ENCODE measurements at places on chromosomes 6 and 20.

DNA sequence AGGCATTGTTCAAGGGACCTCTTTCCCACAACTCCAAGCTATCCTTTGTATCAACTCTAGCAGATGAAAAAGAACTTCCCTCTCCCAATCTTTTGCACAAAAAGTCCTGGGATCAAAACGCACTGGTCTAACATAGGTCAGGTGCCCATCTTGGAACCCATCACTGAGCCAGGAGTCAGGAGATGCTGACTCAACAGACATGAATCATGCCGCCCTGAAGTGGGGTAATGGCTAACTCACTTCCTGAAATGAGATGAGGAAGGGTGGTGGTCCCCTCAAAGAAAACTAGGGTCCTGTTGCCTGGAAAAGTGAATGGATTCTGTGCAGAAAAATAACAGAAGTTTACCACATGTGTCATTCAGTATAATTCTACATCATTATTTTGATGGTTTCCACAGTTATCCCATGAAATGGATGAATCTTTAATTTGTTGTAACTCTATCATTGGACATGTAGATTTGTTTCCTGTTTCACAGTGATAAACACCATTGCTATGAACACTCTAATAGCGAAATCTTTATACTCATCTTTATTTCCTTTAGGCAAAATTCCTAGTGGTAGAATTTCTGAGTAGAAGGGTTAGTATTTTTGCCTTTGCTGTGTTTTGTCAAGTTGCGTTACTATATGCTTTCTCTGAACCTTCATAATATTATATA, 151.3 kb downstream of the SLC16A10 start:
- no peak for DNase-seq

- DNase-seq = no peak
Observed at GRCh38 chr6:11785774-11786579, 7.4 kb upstream of the ADTRP start.

GRCh38 chr6:149855741-149856140, 8.4 kb downstream of the LRP11 start:
- DNase-seq = no peak

- no peak for DNase-seq
Observed at GRCh38 chr6:127811900-127812570, 88.8 kb downstream of the THEMIS start.

DNA sequence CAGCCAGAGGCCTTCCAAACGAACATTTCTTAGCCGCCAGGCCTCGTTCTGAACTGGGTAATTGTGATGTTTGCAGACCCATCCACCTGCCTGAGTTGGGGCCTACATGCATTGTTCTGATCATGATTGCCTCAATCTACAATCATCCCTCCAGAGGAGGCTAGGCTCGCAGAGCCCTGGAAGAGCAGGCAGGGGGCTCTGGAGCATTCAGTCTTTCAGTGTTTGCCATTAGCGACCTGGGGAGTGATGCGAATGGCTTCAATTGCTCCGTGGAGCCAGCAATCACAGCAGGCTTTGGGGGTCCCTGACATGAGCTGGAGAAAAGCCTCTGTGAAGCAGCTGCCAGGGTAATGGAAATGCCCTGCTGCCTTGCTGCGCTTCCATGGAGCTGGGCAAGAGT, 22.0 kb downstream of the SNAP25 start:
- DNase-seq = no peak

GRCh38 chr6:16286151-16286522, 47.8 kb downstream of the GMPR start:
- DNase-seq = no peak

DNA sequence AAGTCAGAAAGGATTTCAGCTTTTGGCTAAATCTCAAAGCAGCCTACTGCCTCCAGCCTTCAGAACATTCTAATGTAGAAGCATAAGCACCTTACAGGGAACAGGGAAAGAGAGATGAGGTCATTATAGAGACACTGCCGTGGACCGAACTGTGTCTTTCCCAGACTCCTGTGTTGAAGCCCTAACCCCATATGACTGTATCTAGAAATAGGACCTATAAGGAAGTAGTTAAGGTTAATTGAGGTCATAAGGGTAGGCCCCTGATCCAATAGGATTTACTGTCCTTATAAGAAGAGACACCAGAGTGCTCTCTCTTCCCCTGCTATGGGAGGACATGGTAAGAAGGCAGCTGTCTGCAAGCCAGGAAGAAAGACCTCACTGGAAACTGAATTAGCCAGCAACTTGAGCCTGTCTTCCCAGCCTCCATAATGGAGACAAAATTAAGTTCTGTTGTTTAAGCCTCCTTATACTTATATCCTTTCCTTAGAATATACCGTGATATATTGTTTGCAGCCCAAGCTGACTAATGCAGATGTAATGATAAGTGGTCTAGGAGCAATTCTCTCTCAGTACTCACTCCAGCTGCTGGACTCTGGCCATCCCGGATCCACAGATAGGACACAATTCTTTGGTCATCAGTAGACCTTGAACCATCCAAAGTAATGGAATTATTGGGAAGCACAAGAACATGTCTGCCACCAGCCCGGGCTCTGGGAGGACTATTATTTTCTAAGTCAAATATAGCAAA, 71.4 kb downstream of the ALDH5A1 start:
- DNase-seq = no peak

GRCh38 chr6:43386492-43386891, 17.0 kb upstream of the ZNF318 start:
- no peak for DNase-seq

GRCh38 chr6:19995575-19996257, 158.5 kb downstream of the ID4 start:
- no peak for DNase-seq

DNA sequence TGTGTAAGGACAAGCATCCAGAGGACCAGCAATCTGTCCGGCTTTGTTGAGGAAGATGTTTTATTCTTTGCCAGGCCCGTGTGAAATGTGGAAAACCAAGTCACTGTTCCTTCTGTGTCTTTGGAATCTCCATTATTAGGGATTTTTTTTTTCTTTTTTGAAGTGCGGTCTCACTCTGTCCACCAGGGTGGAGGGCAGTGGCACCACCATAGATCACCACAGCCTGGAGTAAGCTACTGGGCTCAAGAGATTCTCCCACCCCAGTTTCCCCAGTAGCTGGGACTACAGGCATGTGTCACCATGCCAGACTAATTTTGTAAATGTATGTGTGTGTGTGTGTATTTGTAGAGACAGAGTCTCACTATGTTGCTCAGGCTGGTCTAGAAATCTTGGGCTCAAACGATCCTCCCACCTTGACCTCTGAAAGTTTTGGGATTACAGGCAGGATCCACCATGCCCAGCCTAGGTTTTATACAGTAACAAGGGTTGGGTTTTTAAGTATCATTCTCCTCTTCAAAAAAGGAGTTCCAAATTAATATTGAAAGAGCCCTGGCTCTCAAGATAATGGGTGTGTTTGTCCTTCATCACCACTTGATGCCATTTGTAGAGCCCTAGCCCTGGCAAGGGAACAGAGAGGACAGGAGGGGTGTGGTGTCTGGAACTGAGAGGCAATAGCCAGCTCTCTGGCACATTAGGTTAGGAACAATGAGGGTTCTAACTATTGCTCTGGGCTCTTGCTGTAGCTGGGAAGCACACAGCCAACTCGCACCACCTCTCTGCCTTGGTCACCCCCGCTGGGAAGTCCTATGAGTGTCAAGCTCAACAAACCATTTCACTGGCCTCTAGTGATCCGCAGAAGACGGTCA, 3.1 kb downstream of the LAMP5 start:
- DNase-seq = no peak

DNA sequence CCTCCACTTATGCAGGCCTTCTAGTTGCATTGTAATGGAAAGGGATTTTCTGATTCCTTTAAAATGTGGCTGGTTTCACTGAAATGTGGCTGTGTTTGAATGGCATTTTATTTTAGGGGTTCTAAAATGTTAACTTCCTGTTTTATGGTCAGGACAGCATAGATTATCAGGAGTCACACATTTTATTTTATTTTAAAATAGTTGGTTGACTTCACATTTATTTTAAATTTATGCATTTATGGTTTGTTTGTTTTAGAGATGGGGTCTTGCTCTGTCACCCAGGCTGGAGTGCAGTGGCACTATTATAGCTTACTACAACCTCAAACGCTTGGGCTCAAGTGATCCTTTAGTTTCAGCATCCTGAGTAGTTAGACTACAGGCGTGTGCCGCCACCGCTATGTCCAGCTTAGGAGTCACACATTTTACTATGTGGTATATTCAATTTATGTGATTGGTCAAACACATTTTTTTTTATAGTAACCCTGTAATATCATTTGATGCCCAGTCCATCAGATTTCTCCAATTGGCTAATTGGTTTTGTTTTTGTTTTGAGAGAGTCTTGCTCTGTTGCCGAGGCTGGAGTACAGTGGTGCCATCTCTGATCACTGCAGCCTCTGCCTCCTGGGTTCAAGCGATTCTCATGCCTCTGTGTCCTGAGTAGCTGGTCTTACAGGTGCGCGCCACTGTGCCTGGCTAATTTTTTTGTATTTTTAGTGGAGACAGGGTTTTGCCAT, 2.3 kb downstream of the DTD1 start:
- DNase-seq = no peak

DNA sequence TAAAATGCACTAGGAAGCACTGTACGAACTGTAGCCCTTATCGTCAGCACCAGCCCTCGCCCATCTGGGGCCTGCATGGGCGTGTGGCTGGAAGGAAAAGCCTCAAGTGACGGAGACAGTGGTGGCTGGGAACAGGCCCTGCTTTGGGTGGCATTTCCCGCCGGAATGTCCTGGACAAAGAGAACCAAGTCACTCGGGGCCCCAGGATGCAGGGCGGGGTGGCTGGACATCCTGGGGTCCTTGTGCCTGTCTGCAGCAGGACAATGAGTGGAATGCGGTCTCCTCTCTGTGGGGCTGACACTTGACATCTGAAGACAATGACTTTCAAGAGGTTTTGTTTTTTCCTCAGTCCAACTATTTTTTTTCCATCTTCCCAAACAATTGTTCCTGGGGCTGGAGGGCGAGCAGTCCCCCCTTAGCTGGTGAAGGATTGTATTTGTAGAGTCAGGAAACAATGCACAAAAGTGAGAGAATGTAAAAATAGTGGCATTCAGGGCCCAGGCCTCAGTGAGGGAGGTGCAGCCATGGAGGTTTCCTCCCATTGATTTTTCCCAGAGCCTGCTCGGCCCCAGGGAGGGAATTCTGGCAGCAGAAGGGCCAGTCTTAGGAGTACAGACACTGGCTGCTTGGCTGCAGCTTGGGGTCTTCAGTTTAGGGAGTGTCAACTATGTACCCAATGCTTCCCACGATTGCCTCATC, 64.4 kb downstream of the PREX1 start:
- DNase-seq = no peak

- DNase-seq = no peak
Observed at GRCh38 chr6:105991561-105992314, 94.4 kb upstream of the PRDM1 start.

DNA sequence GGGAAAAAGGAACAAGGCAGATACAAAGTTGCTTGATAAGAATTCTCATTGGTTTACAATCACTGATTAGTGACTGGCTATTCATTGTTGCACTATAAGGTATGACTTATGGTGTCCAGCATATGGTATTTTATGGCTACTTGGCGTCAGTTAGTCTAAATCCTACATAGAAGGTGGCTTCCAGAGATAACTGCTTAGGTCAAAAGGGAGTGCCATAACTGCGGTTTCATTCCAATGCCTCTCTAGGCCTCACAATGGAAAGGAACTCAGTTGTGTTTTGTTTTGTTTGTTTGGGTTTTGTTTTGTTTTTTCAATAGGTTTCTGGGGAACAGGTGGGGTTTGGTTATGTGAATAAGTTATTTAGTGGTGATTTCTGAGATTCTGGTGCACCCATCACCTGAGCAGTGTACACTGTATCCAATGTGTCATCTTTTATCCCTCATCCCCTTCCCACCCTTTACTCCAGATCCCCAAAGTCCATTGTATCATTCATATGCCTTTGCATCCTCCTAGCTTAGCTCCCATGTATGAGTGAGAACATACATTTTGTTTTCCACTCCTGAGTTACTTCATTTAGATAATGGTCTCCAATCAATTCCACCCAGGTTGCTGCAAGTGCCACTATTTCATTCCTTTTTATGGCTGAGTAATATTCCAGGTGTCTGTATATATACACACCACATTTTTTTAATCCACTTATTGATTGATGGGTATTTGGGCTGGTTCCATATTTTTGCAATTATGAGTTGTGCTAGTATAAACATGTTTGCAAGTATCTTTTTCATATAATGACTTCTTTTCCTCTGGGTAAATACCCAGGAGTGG, 7.0 kb downstream of the GOPC start:
- DNase-seq = no peak

GRCh38 chr6:169935348-169935718, 183.9 kb downstream of the ERMARD start:
- no peak for DNase-seq

DNA sequence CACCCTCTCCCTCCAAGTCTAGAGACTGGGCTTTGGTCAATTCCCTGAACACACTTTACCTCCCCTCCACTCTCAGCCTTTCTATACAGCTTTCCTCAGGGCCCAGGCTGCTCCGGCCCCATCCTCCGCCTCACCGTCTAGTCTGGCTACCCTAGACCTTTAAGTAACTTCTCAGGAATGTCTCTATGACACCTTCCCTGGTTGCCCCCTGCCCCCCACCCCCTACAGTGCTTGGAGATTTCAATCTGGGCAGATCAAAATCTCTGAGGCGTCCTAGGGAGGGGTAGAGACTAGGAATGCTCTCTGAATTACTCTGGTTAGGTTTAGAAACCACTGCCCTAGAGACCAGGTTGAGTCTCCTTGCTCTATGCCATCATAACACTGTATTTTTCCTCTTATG, 6.1 kb downstream of the UBE2J1 start:
- DNase-seq = no peak

GRCh38 chr20:50475681-50476292, 34.4 kb upstream of the PTPN1 start:
- no peak for DNase-seq

- no peak for DNase-seq
Observed at GRCh38 chr6:100549406-100550167, 84.9 kb upstream of the SIM1 start.

- no peak for DNase-seq
Observed at GRCh38 chr6:24524805-24525204, 30.0 kb downstream of the ALDH5A1 start.

DNA sequence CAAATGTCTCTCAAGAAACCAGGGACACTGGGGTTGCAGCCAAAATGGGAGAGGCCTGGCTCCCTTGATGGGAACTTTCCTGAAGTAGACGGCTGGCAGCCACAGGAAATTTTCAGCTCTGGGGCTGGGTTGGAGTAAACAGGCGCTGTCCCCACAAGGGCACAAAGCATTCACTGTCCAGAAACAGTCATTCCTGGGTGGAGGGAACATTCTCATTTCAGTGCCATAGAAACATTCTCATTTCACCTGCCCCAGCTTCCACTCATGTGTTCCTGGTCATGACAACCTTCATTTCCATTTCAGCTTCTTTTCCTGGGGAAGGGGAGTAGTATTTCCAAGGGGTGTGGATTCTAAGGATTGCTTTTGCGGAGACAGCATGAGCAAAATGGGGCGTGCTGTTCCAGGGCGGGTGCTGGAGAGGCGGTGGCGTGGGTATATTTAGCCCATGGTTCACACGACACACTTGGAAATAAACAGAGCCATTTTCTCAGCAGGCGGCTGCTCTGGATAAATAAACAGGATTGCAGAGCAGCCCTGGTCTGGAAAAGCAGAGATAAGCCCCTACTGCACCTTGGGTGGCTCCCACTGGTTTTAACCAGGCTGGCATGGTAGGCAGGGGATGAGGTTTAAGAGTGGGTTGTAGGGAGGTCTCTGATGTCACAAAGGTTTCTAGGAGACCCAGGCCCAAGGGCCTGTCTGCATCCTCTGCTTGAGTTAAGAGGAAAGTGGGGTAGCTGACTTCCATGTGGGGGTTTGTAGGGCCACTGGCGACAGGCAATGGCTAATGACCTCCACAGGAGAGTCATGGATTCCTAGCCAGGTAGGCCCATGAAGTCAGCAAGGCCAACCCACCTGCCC, 32.9 kb downstream of the COX4I2 start:
- no peak for DNase-seq

- no peak for DNase-seq
Observed at GRCh38 chr6:45607798-45608197, 230.1 kb upstream of the SUPT3H start.
